Effector memory CD4-positive, alpha-beta T cell (primary cell): ENCODE measurements at places on chromosomes 12 and 14.
A peak's percentile ranks its signal among the peaks of the same experiment; 100 is the strongest.

DNA sequence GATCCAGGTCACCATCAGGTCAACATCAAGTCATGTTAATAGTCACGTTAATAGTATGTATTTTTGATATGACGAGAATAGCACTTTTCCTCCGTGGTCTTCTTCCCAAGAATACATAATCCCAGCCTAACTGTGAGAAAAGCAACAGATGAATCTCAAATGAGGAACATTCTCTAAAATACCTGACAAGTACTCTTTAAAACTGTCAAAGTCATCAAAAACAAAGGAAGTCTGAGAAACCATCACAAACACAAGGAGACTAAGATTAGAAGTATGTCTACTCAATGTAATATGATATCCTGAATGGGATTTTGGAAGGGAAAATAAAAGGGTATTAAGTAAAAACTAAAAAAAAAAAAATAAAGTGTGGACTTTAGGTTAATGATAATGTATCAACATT is 36.8 kb upstream of the GLIPR1 start:
- no peak for DNase-seq

DNA sequence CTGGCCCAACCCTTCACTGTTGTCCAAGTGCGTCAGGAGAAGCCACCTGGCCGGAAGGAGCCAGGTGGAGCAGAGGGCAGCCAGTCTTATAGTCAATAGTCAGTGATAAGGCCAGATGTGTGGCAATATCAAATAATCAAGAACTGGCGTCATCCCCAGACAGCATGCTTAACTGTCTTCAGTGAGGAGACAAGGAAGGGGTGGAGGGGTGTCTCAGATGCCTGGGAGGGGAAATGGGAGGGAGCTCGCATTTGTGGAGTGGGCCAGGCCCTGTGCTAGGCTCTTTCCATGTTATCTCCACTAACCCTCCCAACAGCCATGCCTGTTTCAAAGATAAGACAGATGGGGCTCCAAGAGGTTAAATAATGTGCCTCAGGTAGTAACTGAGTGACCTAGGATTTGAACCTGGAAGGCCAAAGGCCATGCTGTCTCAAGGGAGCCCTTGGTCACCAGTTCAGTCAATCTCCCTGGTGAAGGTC is 48.9 kb upstream of the FOS start:
- DNase-seq: no peak

- DNase-seq: no peak
Observed at GRCh38 chr12:113396828-113397496, 6.7 kb downstream of the SDS start.

DNA sequence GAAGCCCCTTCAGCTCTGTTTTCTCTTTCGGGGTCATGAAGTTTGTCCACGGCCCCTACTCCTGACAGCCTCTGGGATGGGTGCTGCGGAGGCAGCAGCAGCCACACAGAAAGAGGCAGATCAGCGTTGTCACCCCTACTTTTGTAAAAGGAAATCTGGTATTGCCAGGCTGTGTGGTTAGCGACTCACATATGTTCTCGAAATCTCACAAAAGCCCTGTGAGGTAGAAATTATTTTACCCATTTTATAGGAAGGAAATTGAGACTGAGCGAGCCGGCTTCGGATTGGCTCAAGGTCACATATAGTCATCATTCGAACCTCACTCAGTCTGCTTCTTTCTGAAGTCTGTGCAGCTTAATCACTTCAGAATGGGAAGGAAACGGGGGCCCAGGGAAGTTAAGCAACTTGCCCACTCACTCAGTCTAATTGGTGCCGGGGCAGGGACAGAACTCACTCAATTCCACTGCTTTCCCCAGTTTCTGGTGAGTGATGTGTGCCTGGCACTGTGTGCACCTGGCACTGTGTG is 1.1 kb upstream of the CKAP4 start:
- DNase-seq: peak; percentile 30

DNA sequence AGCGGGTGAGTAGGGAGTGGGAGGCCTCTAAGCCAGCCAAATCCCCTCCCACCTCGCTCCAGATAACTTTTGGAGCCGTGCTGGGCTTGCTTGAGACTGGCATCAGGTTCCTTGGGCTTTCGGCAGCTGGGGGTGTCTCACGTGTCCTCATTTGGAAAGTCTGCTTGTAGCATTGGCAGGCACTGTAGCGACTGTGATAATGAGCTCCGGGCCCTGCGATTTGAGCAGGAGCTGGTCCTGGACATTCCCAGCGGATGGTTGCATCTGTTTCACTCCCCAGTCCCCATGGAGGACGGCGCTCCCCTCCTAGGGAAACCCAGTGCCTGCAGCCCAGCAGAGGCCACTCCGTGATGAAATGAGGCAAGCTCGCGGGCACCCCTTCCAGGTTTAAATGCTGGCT is 49.4 kb downstream of the DGLUCY start:
- no peak for DNase-seq

DNA sequence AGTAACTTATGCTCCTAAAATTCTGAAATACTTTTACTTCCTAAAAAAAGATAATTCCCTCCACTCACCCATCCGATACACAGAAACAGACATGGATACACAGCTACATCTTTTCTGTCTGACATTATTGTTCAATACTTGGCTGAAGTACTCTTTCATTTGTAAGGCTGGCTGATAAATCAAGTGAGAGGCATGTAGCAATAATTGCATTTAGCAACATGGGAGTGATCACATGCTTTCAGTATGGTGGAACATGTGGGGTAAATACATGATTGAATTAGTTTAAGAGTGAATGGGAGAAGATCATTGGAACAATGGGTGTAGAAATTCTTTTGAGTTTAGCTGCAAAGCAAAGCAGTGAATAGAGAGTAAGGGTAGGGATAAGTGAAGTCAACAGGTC is 25.6 kb downstream of the PTPRQ start:
- DNase-seq: no peak
